ENCODE measurements at places on chromosomes 7 and 10.

GRCh38 chr10:119495021-119495505 lies 47.5 kb downstream of the RGS10 start:
- DNase-seq, result no peak

GRCh38 chr10:2908851-2909630 lies 158.3 kb upstream of the PFKP start:
- DNase-seq, result no peak

DNA sequence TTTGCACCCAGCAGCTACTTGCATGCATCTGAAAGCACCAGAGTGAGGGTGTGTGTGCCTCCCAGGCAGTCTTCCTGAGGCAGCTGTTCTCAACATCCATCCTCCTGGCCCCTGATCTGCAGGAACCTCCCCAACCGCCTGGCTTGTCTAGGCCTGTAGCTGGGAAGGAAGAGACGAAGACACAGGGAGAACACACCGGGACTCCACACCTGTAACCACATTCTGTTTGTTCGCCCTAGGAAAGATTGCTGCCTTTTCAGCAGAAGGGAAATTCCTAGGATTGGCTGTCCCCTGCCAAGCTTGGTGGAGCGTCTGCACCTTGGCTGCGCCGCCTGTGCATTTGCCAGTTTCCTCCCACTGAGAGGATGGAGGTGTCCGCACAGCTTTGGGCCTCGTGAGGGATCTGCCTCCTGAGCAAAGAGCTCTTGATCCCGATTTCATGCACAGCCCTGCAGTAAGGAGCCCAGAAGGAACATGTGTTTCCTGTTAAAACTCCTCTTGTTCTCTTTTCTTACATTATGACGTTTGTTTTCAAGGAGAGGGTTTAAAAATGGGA lies 154.6 kb downstream of the TPST1 start:
- DNase-seq, result no peak

- peak; percentile 23 for DNase-seq
Measured at GRCh38 chr10:60963441-60964256, 19.7 kb upstream of the RHOBTB1 start.

GRCh38 chr7:114082642-114083165 lies 163.9 kb upstream of the PPP1R3A start:
- no peak for DNase-seq

GRCh38 chr10:51397695-51398094 lies 301.7 kb downstream of the CSTF2T start:
- no peak for DNase-seq

GRCh38 chr7:29102558-29103151 lies 43.7 kb downstream of the CPVL start:
- DNase-seq, result peak; percentile 49
